ENCODE measurements at places on chromosomes 11 and 22.

GRCh38 chr11:46601129-46601528, 7.3 kb upstream of the AMBRA1 start:
- no peaks in the 10 kb centered on the region for H3K4me1 ChIP-seq
- no peak overlapping the region for H3K4me3 ChIP-seq
- no peaks in the 10 kb centered on the region for H3K27me3 ChIP-seq
- peaks cover 8% of the 10 kb centered on the region for H3K36me3 ChIP-seq
- no peak overlapping the region for H3K27ac ChIP-seq

DNA sequence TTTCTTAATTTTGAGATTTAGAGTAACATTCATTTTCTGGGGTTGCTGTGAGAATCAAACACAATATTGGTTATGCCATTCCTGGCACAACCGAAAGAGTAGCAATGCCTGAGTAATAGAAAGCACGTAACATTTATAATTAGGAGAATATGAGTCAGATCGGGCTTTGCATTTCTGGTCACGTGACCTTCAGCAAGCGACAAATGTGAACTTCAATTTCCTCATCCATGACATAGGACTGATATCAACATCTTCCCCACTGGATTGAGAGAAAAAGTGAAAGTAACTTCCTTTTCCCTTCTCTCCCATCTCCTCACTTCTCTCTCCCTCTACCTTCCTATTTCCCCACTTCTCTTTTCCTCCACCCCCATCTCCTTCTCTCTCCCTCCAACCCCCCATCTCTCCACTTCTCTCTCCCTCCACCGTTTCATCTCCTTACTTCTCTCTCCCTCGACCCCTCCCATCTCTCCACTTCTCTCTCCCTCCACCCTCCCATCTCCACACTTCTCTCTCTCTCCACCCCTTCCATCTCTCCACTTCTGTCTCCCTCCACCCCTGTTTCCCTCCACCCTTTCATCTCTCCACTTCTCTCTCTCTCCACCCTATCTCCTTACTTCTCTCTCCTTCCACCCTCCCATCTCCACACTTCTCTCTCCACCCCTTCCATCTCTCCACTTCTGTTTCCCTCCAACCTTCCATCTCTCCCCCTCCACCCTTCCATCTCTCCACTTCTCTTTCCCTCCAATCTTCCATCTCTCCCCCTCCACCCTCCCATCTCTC, 33.5 kb upstream of the CAT start:
- no peaks in the 10 kb centered on the region for H3K27me3 ChIP-seq
- no peak overlapping the region for H3K27ac ChIP-seq
- no peak for DNase-seq
- H3K36me3 ChIP-seq, result no peaks in the 10 kb centered on the region
- no peaks in the 10 kb centered on the region for H3K4me1 ChIP-seq
- H3K4me3 ChIP-seq, result no peak overlapping the region

- H3K36me3 ChIP-seq, result no peaks in the 10 kb centered on the region
- peak; percentile 15 for DNase-seq
These were observed 9.7 kb downstream of the MRGPRD start for GRCh38 chr11:68970921-68971636.

DNA sequence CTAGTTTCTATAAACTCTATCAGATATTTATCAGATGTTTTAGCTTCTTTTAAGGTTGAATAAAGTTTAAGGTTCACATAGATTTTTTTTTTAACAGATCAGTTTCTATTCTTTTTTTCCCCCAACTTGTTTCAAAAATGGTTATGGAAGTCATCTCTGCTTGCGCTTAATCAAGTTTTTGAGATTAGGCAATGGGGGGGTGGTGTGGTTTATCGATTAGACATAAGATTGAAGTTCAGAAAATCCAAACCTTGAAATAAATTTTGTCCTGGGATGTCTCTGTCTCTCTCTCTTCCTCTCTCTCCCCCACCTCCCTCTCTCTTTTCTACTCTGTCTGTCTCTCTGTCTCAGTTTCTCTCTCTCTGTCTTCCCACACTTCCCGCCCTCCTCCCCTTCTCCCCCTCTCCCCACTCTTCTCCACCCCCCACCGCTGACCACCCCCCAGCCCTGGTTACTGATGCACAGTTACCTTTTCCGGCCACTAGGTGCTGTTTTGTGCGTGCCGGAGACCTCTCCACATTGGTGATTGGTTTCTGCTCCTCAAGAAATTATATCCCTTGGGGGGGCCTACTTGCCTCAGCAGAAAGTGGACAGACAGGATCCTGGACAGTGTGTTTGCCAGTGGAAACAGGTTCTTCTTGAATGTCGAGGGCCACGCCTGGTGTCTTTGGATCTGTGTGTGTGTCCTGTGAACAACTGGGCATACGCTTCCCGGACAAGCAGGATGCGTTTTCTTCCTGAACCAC, 29.7 kb upstream of the ANO1 start:
- H3K4me1 ChIP-seq, result no peaks in the 10 kb centered on the region
- H3K4me3 ChIP-seq, result no peak overlapping the region
- peaks cover 3% of the 10 kb centered on the region for H3K27me3 ChIP-seq
- H3K27ac ChIP-seq, result no peak overlapping the region

- no peaks in the 10 kb centered on the region for H3K36me3 ChIP-seq
- DNase-seq, result no peak
- H3K4me3 ChIP-seq, result no peak overlapping the region
- H3K27ac ChIP-seq, result no peak overlapping the region
- H3K27me3 ChIP-seq, result no peaks in the 10 kb centered on the region
- no peaks in the 10 kb centered on the region for H3K4me1 ChIP-seq
These were observed 89.4 kb downstream of the LDLRAD3 start for GRCh38 chr11:36033082-36033751.

GRCh38 chr11:104122836-104123235, 41.1 kb downstream of the PDGFD start:
- H3K27ac ChIP-seq, result no peak overlapping the region
- H3K27me3 ChIP-seq, result no peaks in the 10 kb centered on the region

DNA sequence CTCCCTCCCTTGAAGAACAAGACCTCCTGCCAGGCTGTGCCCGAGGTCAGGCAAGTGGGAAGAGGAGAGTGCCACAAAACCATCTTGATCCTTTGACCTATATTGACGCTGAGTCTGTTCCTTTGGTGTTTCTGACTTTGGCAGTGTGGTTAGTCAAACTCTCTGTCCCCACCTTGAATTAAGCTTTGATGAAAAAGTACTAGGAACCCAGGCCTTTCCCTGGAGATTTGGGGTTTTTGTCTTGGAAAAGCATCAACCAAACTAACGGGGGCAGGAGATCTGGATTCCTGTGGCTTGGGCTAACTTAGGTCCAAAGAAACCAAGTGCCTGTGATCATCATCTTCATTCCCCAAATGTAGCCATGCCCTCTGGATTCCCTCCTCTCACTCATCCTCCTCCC, 40.4 kb downstream of the ARFGAP2 start:
- no peaks in the 10 kb centered on the region for H3K27me3 ChIP-seq
- H3K4me1 ChIP-seq, result no peaks in the 10 kb centered on the region
- no peak overlapping the region for H3K27ac ChIP-seq
- H3K4me3 ChIP-seq, result no peak overlapping the region
- H3K36me3 ChIP-seq, result peaks cover 17% of the 10 kb centered on the region

DNA sequence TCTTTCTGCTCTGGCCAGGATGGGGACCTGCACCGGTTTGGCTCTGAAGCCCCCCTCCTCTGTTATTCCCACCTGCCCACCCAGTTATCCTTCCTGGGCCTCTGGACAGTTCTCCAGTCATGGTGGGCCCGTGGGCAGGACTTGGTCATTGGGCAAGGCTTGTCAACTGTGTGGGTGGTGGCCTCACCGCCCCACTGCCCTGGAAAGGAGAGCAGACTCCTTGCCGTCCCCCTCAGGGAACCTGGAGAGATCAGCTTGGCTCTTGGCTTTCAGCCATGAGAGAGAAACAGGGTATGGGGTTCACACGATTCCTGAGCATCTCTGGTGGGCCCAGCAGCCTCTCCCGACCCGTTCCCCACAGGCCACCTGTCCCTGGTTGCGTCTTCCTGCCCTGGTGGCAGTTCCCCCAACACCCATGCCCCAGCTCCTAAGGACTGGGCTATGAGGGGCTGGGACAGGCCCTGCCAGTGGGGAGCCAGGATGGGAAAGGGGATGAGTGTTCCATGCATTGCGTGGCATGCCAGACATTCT, 92.3 kb downstream of the MORC2 start:
- no peaks in the 10 kb centered on the region for H3K4me1 ChIP-seq
- no peaks in the 10 kb centered on the region for H3K36me3 ChIP-seq
- H3K27me3 ChIP-seq, result no peaks in the 10 kb centered on the region
- H3K27ac ChIP-seq, result no peak overlapping the region
- H3K4me3 ChIP-seq, result no peak overlapping the region

DNA sequence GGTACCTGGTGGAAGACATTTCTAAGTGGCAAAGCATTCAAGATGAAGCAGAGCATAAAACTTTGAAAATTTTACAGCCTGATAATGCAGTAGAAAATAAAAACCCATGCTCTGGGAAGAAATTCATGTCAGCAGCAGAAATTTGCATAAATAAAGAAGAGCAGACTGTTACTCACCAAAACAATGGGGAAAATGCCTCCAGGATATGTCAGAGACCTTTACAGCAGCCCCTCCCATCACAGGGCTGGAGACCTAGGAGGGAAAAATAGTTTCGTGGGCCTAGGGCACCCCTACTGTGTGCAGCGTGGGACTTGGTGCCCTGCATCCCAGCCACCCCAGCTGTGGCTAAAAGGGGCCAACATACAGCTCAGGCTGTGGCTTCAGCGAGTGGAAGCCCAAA, 5.4 kb upstream of the DKK3 start:
- no peak for DNase-seq
- H3K27me3 ChIP-seq, result peaks cover 9% of the 10 kb centered on the region
- no peak overlapping the region for H3K27ac ChIP-seq
- H3K4me1 ChIP-seq, result peaks cover 8% of the 10 kb centered on the region

DNA sequence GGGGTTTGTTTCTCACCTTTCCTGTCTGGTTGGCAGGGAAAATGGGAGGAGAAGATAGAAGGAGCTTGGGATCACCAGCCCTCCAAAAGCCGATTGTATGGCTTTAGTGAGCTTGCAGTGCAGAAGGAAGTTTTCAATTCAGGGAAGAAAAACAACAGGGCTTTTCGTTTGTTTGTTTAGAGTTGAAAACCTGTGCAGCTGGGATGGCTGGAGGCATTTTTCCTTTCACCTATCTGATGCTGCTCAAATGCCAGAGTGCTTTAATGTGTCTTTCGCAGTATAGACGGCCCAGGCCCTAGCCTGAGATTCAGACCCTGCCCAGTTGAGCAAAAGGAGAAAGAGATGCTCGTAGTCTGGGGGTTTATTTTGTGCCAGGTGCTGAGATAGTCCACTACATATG, 87.9 kb downstream of the INSC start:
- H3K27ac ChIP-seq, result no peak overlapping the region
- no peak overlapping the region for H3K4me3 ChIP-seq
- no peaks in the 10 kb centered on the region for H3K4me1 ChIP-seq
- DNase-seq, result no peak

DNA sequence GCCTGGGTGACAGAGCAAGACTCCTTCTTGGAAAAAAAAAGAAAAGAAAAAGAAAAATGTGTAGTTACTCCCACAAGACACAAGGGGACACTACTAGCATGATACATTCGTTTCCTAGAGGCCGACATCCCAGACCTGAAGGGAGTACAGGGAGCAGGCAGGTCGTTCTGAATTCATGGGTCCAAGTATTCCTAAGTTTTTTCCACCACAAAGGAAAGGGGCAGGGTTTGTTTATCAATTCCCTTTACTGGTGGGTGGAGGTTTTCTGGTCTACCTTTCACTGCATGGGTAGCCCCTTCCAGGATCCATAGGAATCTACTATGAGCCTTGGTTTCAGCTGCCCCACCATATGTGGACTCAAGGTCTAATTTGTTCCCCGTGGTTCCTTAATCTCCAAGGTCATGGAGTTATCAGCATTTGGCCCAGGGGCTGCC, 11.8 kb downstream of the TIGD3 start:
- no peaks in the 10 kb centered on the region for H3K36me3 ChIP-seq
- no peak overlapping the region for H3K27ac ChIP-seq
- DNase-seq, result no peak
- H3K27me3 ChIP-seq, result no peaks in the 10 kb centered on the region

GRCh38 chr11:61627850-61628661, 47.2 kb upstream of the SYT7 start:
- peak; percentile 64 for DNase-seq
- no peak overlapping the region for H3K27ac ChIP-seq
- H3K4me1 ChIP-seq, result peaks cover 15% of the 10 kb centered on the region

GRCh38 chr11:26976389-26976788, 17.5 kb upstream of the FIBIN start:
- H3K36me3 ChIP-seq, result no peaks in the 10 kb centered on the region
- H3K27me3 ChIP-seq, result no peaks in the 10 kb centered on the region

GRCh38 chr11:30917859-30918478, 331.8 kb upstream of the MPPED2 start:
- no peaks in the 10 kb centered on the region for H3K36me3 ChIP-seq
- no peaks in the 10 kb centered on the region for H3K4me1 ChIP-seq
- no peaks in the 10 kb centered on the region for H3K27me3 ChIP-seq
- DNase-seq, result no peak
- no peak overlapping the region for H3K27ac ChIP-seq

- H3K4me1 ChIP-seq, result peaks cover 19% of the 10 kb centered on the region
- no peak for DNase-seq
- H3K36me3 ChIP-seq, result no peaks in the 10 kb centered on the region
- H3K27ac ChIP-seq, result no peak overlapping the region
These were observed 44.3 kb downstream of the THAP12 start for GRCh38 chr11:76336597-76336996.

DNA sequence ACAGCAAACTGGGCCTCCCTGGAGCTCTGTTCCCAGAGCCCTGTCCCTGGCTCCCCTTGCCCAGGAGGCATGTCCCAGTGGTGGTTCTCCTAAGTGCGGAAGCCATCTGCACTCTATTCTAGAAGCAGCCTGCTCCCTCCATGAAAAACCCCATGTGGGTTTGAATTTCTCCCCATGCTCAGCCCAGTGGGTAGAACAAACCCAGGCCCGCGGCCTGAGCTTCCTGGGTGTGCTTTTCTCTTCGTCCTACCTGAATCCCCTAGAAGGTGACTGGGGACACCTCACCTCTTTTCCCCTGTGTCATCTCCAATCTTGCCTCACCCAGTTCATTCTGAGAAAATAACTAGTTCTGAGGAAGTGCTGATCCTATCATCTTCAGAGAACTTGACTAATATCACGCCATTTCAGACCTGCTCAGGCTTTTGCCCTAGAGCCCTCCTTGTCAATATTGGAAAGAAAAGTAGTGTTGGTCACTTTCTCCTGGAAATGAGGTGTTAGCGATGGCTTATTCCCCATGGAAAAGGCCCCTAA, 15.9 kb downstream of the IL10RA start:
- peaks cover 16% of the 10 kb centered on the region for H3K36me3 ChIP-seq
- H3K27ac ChIP-seq, result peak overlapping the region; percentile 61
- no peak for DNase-seq
- peaks cover 48% of the 10 kb centered on the region for H3K4me1 ChIP-seq
- H3K4me3 ChIP-seq, result no peak overlapping the region

DNA sequence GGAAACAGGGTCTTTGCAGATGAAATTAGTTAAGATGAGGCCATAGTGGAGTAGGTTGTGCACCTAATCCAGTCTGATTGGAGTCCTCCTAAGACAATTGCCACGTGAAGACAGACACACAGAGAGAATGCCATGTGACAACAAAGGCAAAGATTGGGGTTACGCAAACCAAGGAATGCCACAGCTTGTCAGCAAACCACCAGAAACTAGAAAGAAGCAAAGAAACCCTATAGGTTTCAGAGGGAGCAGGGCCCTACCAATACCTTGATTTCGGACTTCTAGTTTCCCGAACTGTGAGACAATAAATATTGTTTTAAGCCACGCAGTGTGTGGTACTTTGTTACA, 8.2 kb upstream of the LAYN start:
- H3K36me3 ChIP-seq, result no peaks in the 10 kb centered on the region
- no peaks in the 10 kb centered on the region for H3K27me3 ChIP-seq
- H3K4me3 ChIP-seq, result no peak overlapping the region
- no peaks in the 10 kb centered on the region for H3K4me1 ChIP-seq
- DNase-seq, result no peak

GRCh38 chr11:267491-267994, 10.7 kb upstream of the NLRP6 start:
- H3K4me1 ChIP-seq, result peaks cover 14% of the 10 kb centered on the region
- no peaks in the 10 kb centered on the region for H3K36me3 ChIP-seq
- H3K4me3 ChIP-seq, result peak overlapping the region; percentile 47
- peak; percentile 86 for DNase-seq

Data from lower lobe of right lung (tissue), 2 donors.